CD4-positive, alpha-beta T cell treated with Interferon gamma for 1 hour (primary cell): ENCODE measurements at places on chromosomes 3 and 15.

- no peak for DNase-seq
Observed at GRCh38 chr3:193704431-193704830, 111.4 kb downstream of the OPA1 start.

DNA sequence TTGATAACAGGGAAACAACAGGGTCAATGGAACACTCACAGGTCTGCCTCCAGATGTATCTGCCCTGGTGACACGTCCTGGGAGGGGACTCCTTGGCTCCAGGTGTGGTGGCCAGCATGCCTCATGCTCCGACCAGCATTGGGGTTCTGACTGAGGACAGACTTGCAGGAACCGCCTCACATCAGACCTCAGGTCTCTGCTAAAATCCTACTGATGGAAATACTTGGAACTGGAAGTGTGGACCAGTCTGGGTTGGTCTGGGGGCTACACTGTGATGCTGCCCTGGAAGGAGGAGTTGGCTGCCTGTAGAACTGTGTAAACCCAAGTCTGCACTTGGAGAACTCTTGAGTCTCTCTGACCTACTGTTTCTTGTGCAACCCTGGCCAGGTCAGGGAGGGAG, 17.1 kb upstream of the KY start:
- no peak for DNase-seq

DNA sequence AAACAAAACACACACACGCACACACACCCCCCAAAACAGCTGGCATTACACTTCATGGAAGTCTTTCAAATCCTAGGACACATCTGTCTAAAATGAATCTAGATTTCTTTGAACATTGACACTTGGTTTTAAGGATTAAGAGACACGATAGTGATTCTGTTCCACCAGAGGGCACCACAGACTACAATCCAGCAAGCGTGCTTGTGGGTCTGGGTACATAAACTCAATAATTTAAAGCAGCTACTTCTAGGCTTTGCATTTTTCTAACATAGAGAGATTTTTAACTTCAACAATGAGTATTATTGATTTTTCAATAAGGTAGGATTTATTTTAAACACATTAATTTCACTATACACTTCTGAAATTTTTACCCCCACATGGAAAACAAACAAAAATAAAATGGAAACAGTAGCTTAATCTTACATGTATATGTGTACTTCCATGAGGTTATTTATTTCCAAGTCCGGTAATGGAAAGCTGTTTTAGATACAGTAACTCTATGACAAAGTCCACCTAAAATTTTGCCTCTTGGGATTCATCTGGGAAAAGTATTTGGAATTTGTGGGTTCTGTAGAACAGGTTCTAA, 564.0 kb upstream of the TGFBR2 start:
- DNase-seq, result peak; percentile 26

- DNase-seq, result no peak
Observed at GRCh38 chr3:193187070-193187722, 53.8 kb upstream of the PLAAT1 start.

- DNase-seq, result no peak
Observed at GRCh38 chr3:71513515-71513914, 70.0 kb downstream of the FOXP1 start.
